Uterus (tissue), 4 donors: ENCODE measurements at places on chromosomes 5 and 9.

GRCh38 chr9:136733611-136734010 lies 9.1 kb downstream of the LCN10 start:
- no peak for DNase-seq

- no peak for DNase-seq
These were observed 53.6 kb downstream of the ARHGAP26 start for GRCh38 chr5:142823806-142824205.

DNA sequence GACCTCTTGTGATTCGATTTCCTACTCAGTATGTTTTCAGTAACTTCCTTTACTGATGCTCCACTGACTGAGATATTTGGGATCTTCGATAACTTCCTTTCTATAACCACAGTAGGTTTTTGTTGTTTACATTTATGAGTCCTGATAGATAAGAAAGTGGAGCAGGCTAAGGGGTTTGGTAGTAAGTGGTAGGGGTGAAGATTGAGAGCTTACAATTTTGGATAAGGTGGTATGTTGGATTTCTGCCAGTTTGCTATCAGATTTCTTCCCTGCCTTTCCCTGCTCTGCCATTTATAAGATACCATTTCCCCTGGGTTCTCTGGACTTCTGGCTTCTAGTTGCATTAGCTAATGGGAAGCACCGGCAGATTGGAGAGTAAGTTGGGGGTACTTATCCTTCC lies 7.9 kb upstream of the NDUFS4 start:
- DNase-seq: no peak

- no peak for DNase-seq
These were observed 106.6 kb downstream of the ADAMTS16 start for GRCh38 chr5:5246736-5247135.
